ENCODE measurements at places on chromosomes 2 and 18. TPM values are rescaled to one million over a fixed set of nuclear protein-coding genes. Genes with fewer than 3 reads are reported as not detected.
A peak's percentile ranks its signal among the peaks of the same experiment; 100 is the strongest.

GRCh38 chr2:187017438-187017837 lies 168.5 kb upstream of the ZSWIM2 start:
- no peak for DNase-seq

CSRNP3 gene
- not detected for total RNA-seq

CABLES1 gene
- 1.1 TPM for total RNA-seq

IL1R1 gene
- total RNA-seq, result 1.4 TPM

NEMP2 gene
- 7.0 TPM for total RNA-seq

- no peak for DNase-seq
Observed at GRCh38 chr2:3242747-3243369, 134.8 kb downstream of the EIPR1 start.

DNA sequence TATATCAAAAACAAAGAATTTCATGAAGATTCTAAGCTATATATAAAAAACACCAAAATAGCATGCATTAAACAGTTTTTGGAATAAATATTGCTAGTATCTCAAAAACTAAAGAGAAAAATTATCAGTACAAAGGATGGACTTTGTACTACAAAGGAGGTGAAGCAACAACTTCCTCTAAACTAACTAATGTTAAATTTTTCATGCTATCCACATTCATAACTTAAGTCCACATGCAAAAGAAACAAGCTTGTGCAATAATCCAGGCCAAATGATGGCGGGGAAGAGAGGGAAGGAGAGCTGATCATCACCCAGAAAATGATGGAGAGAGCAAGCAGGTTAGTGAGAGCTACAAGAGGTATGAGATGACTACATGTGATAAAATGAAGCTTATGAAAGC lies 70.1 kb downstream of the KIDINS220 start:
- DNase-seq, result no peak

DNA sequence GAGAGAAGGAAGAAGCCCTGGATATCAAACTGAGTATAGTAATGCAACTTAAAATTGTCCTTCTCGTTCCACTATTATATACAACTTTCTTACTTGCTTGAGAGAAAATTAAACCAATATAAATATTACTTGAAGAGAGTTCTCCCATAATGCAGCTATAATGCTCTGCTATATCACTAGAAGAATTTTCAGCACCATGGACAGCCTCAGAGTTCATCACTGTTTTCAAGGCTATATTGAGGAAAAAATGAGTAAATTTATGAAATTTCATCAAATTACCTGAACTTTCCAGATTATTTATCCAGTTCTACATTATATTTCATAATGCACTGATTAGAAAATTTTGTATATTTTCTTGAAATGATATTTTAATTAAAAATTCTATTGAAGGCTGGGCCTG lies 1053.5 kb upstream of the FAM98A start:
- DNase-seq, result no peak

DNA sequence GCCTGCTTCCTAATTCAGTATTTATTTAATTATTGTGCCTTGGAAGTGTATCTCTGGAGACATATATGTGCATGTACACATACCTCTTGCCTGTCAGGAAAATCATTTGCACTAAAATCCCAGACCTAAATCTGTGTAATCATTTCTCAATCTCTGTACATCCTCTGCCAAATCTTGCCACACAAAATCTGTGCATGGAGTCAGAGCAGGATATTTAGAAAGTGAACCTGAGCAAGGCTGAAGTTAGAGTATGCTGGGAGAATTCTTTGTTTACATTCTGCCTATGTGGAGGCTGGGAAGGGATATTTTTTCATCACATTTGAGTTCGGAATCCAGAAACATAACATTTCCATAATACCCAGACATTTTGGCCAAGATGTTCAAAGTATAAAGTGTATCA lies 9.3 kb downstream of the XRCC5 start:
- DNase-seq, result no peak

DNA sequence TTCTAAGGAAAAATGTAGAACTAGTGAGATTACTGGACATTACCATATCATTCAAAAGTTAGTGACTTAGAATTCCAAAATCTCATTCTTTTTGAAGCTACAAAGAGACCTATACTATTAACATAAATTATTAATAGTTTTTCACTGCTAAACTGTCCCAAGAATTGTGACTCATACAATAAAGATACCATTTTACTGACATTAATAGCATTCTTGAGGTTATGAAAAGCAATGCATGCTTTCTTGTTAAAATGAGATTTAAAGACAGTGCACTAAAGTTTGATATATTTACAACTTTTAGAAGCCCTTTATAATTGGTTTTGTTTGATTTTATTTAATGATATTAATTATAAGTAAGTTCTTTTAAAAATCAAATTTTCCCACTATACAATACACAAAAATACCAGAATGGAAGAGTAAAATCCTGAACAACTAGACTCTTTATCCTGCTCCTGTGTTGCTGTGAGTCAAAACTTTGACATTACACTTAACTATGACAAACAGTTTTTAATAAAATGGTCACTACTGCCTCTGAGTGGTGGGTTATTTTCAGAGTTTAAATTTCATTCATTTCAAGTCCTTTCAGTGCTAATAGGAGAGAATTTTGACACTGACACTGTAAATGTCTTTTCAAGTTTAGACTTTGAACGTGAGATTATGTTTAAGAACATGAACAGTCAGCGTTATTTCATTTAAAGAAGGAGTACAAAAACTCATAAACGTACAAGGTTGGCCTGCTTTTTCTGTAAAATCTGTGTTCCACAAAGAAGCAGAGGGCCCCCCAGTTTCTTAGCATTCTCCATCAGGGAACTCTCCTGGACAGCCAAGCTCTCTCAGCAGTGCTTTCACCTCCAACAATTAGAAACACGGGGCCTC lies 54.5 kb downstream of the FAM124B start:
- no peak for DNase-seq

RNF138 gene
- total RNA-seq, result 121 TPM

GRCh38 chr2:66561645-66562303 lies 126.8 kb downstream of the MEIS1 start:
- DNase-seq, result peak; percentile 41

DNA sequence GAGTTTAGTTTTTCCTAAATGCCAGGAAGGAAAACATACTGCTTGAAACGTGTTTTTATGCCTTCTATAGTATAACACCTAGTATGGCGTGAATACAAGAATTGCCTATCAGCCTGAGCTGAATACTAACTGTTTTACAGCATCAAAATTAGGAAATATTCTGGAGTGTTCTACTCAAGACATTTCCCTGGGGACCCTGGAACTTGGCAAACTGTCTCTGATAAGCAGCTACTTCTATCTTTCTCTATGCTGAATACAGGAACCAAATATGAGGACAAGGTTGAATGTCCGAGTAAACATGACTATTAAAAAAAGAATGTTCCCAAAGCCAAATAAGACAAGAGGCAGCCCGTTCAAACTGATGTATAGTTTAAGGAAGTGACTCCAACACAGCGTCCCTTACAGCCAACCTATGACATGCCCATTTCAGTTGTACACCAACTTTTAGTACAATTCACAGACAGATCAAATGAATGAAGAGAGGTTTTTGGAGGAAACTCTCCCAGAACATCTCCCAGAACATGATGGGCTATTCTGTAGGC lies 951.3 kb upstream of the ACVR2A start:
- no peak for DNase-seq

GRCh38 chr2:237913193-237913917 lies 53.5 kb upstream of the UBE2F start:
- no peak for DNase-seq

GULP1 gene
- 14.6 TPM for total RNA-seq

PCARE gene
- not detected for total RNA-seq

GRCh38 chr2:152581360-152581759 lies 135.9 kb downstream of the PRPF40A start:
- DNase-seq, result peak; percentile 27

GRCh38 chr18:12283256-12283655 lies 24.8 kb upstream of the TUBB6 start:
- DNase-seq, result no peak

DNA sequence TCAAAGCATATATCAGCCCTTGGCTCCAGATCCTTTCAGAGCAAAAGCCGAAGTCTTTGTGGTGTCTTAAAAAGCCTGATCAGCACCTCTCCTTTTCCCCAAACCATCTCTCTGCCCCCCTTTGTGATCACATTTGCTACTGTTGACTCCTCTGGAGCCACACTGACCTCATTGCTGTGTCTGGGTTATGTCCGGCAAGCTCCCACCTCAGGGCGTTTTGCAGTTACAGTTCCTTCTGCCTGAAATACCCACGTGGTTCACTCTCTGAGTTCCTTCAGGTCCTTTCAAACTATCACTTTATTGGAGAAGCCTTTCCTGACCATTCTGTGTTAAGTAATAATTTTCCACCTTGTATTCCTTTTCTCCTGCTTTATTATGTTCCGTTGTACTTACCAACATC lies 11.8 kb downstream of the C2orf69 start:
- DNase-seq, result no peak

DNA sequence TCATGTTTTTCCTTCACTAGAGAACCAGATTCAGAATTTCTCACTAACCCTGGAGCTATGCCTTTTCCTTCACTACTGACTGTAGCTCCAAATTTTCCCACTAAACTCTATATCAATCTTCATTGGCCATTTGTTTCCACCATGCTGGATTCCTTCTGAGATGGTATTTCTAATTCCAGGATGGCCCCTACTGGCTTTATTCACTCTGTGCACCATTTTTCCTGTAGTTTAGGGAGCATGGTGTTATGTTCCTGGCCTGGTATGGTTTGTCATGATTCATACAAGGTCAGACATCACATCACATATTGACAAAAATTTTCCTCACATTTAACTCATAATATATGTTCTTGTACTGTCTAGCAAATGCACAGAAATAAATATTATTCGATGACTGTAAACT lies 229.2 kb upstream of the TFPI start:
- no peak for DNase-seq

GRCh38 chr18:49640741-49641140 lies 78.9 kb downstream of the LIPG start:
- no peak for DNase-seq

DNA sequence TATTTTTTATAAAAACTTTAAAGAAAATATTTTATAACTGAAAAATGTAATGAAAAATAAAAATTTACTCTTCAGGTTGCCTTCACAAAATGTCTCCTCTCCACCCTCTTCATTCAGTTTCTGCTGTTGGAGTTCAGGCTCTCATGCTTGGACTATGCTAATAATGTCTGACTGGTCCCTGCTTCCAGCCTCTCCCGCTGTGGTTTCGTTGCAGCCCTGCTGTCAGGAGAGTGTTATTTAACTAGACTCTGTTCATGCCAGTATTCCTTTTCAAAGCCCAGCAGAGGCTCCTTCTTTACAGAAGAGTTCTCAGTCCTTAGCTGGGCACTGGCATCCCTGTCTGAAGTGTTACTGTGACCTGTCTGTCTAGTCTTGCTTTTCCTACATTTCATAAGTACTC lies 40.4 kb downstream of the CLIP4 start:
- DNase-seq, result no peak

DNA sequence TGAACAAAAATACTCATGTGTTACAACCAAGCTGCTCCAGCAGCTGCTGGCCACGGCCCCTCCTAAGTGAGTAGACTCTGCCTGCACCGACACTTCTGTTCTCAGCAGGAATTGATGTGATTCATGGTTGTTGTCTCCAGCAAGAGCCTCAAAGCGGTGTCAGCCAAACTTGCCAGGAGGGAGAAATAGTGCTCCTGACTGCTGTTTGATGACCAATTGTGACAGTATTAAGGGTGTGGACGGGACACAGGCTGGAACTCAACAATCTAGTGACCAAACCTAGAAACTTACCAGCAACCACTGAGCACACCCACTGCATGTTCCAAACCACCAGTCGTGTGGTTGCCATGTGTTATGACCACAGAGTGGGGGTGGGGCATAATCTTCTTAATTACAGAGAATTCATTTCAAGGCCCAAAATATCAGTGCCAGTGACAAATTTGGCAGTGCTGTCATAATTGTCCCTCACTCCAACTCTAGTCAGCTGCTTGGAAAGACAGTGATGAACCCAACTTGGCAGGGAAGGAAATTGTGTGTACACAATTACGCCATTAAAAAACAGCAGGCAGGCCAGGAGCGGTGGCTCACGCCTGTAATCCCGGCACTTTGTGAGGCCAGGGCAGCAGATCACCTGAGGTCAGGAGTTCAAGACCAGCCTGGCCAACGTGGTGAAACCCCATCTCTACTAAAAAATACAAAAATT lies 30.4 kb downstream of the FBLN7 start:
- peak; percentile 74 for DNase-seq

DNA sequence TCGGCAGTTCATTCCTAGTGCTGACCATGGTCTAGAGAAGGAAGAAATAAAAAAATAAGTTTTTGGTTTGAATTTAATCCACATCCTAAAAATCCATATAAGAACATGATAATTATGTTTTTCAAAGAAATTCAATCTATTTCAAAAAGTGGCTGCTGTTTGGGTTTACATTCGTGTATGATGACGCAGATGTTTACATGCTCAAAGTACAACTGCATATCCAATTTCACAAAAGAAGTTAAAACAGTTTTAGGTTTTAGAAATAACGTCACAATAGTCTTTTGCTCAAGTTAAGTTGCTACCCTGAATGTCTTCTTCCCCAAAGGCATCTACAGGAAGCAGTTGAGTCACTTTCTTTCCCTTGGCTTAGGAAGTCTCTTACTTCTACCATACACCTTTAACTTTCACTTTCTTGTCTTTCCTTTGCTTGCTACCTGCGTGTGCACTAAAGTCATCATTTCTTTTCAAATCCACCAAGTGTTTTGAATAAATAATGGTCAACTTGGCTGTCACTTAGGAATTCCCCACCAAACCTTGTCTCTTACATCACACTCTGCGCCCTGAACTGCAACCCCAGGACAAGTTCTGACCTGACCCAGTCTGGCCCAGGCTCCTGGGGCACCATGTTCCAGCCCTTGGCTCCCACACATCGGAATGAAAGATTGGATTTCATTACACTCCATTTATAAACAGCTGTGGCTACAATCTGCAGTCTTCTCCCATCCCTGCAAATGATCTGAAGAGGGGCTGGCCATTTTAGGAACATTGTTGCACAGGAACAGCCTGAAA lies 28.4 kb downstream of the FAM237A start:
- DNase-seq, result no peak

GRCh38 chr2:8675543-8675942 lies 6.3 kb upstream of the ID2 start:
- no peak for DNase-seq

GRCh38 chr18:58104096-58104495 lies 60.1 kb downstream of the NEDD4L start:
- no peak for DNase-seq

DNA sequence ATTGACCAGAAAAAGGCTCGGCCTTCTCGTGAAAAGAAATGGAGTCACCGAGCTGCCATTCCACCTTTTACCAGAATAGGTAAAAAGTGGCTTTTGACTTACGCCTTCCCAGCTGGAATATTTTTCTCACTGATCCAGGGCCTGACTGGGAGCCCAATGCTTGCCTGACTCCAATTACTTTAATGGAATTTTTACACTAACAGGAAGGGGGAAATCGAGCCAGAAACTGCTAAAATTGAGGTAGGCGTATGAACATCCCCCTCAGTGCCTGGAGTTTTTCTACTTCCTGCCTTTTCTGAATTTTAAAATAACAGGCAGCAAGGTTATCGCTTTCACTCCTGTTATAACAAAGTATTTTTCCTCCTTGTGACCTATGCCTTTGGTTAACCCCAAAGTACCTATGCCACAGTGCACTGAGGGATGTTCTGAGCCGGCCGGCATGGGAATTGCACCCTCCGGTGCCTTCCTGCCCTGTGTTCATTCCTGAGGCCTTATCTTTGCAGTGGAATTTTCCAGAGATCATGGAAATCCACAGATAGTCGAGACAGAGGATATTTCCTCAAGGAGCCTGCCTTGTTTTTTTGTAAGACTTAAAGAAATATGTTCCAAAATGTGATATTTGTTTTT lies 18.3 kb upstream of the RPL31 start:
- no peak for DNase-seq
